T-cell (primary cell): ENCODE measurements at places on chromosomes 2 and 18. TPM values are rescaled to one million over a fixed set of nuclear protein-coding genes. Genes with fewer than 3 reads are reported as not detected.
A peak's percentile ranks its signal among the peaks of the same experiment; 100 is the strongest.

DNA sequence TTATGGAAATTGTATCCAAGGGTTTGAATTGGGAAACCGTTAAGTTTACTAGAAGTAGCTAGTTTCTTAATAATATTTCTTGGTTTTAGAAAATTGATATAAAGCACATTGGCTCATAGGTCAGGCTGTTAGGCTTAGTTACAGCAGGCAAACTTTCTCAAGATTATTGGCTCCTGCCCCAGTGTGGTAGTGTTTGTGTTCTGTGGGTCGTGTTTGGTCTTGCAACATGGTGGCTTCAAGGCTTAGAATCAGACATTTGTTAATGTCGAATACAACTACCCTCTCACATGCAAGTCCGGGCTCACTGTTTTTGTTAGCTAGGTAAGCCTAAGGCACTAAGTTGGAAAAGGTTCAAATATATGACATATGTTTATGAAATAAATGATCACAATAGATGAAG is 19.6 kb downstream of the CERS6 start:
- H3K4me1 ChIP-seq = peaks cover 27% of the 10 kb centered on the region

DNA sequence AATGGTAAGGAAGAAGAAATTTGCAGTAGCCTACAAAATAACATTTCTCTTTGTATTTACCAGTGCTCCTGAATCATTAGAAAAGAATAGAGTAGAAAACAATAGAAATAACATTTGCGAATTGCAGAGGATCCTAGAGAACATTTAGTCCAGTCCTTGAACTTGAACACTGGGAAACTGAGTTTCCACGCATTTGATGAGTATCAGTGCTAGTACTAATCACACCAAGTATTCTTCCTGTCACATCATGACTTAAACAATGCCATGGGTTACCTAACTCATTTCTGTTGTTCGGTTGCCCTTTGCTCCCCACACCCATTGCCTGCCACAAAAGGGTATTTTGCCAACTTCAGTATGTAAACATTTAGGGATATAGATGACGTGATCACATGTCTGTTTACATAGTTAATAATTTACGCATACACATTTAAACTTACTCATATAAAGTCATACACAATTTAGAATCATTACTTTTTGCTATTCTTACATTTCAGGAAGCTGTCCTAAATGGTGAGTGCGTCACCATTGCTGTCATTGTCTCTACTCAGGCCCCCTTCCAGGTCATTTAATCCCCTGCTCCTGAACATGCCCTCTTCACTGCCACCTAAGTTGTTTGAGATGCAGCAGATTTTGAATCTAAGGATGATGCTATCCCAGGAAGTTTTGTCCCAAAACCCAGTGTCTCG is 42.3 kb downstream of the CRIM1 start:
- no peak for DNase-seq
- H3K4me3 ChIP-seq = no peak overlapping the region
- H3K27me3 ChIP-seq = no peaks in the 10 kb centered on the region
- H3K36me3 ChIP-seq = no peaks in the 10 kb centered on the region

GRCh38 chr18:2982452-2983269 is 30.3 kb downstream of the LPIN2 start:
- DNase-seq = no peak
- H3K4me3 ChIP-seq = peak overlapping the region; percentile 35
- H3K4me1 ChIP-seq = peaks cover 63% of the 10 kb centered on the region
- H3K27ac ChIP-seq = peak overlapping the region; percentile 83

GRCh38 chr2:207038299-207038698 is 99.0 kb downstream of the CPO start:
- H3K4me3 ChIP-seq = no peak overlapping the region
- H3K27me3 ChIP-seq = peaks cover 9% of the 10 kb centered on the region
- H3K27ac ChIP-seq = no peak overlapping the region
- no peaks in the 10 kb centered on the region for H3K4me1 ChIP-seq
- no peak for DNase-seq

The ABCG8 gene
- 0.09 TPM for total RNA-seq

DNA sequence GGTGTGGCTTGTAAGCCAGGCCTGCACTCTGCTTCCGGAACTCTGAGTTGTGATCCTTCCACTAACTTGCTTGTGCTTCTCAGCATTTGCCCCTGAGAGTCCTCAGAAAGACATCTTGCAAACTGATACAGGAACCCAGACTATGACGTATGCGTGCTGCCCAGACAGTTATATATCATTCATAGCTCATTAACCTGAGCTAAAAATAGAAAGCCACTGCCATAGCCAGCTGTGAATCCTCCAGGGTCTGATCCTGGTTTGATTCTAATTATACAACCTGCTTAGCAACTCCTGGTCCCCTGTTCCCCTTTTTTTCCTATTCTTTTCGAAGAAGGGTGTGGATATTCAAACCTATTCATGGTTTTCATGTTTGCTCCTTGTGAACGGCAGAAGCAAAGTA is 63.7 kb downstream of the MARCHF4 start:
- H3K4me3 ChIP-seq = no peak overlapping the region
- no peaks in the 10 kb centered on the region for H3K4me1 ChIP-seq
- H3K36me3 ChIP-seq = no peaks in the 10 kb centered on the region
- no peaks in the 10 kb centered on the region for H3K27me3 ChIP-seq
- H3K27ac ChIP-seq = no peak overlapping the region

- no peak for DNase-seq
- H3K4me3 ChIP-seq = no peak overlapping the region
- no peaks in the 10 kb centered on the region for H3K4me1 ChIP-seq
- no peaks in the 10 kb centered on the region for H3K27me3 ChIP-seq
- H3K36me3 ChIP-seq = no peaks in the 10 kb centered on the region
Observed at GRCh38 chr2:231336700-231337099, 58.8 kb upstream of the B3GNT7 start.
